ENCODE measurements at places on chromosomes 7 and 10.

GRCh38 chr10:92350411-92350810 is 59.4 kb downstream of the MARCHF5 start:
- DNase-seq = no peak

GRCh38 chr7:154881026-154881425 is 121.9 kb downstream of the PAXIP1 start:
- DNase-seq = no peak

GRCh38 chr10:480928-481552 is 208.4 kb downstream of the DIP2C start:
- DNase-seq = no peak

DNA sequence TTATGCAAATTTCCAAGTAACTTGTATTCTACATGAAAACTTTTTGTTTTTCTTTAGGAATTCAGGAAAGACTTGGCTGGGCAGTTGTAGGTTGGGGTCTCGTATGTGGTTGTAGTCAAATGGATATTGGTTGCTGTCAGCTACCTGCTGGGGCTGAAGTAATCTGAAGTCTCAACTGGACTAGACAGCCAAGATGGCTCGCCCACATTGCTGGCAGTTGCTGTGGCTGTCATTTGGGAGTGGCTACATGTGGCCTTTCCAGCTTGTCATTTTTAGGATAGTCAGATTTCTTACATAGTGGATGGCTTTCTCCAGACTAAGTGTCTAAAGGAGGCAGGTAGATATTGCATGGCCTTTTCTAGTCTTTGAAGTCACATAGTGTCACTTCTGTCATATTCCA is 32.6 kb downstream of the EXOC6 start:
- no peak for DNase-seq

DNA sequence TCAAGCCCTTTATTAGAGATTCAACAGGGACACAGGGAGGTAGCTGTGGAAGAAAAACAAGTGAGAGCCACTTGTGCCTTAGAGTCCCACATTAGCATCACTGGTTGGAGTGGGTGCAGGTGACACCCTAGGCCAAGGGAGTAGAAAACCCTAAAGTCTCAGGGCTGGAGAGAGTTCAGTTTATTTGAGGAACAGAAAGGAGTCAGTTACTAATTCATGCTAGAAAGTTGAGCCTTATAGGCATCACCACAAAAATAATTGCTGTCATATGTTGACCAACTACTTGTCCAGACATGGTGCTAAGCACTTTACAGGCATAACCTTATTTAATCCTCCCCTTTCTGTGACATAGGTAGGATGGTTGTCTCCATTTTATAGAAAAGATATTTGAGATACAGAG is 20.9 kb upstream of the ACSL5 start:
- DNase-seq = no peak

- DNase-seq = peak; percentile 21
Observed at GRCh38 chr7:70389531-70390151, 742.3 kb upstream of the GALNT17 start.

DNA sequence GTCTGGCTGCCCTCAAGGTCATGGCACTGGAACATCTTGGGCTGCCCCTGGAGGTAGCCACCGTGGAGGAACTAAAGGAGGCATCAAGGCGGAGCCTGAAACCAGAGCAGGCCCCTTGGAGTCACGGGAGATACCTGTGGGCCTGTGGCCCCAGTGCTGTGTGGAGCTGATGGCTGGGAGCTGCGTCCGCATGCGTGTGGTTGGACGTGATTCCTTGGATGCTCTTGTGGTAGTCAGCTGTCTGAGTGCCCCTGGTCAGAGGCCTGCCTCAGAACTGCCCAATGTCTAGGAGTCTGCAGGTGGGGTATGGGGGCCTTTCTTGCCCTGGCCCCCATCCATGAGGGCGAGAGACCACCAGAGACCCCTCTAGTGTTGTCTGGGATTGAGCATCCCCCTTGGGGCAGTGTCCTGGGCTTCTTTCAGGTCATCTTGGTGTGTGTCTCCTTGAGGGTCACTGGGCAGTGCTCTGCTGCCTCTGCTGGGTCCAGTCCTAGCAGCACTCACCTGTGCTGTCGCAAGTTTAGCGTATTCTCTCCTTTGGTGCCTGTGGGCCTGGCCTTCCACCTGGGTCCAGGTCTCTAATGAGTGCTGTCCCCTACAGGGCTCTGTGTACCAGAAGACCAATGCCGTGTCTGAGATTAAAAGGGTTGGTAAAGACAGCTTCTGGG is 8.1 kb downstream of the PGAM2 start:
- DNase-seq = no peak

GRCh38 chr7:148793590-148793989 is 90.5 kb downstream of the EZH2 start:
- DNase-seq = no peak

DNA sequence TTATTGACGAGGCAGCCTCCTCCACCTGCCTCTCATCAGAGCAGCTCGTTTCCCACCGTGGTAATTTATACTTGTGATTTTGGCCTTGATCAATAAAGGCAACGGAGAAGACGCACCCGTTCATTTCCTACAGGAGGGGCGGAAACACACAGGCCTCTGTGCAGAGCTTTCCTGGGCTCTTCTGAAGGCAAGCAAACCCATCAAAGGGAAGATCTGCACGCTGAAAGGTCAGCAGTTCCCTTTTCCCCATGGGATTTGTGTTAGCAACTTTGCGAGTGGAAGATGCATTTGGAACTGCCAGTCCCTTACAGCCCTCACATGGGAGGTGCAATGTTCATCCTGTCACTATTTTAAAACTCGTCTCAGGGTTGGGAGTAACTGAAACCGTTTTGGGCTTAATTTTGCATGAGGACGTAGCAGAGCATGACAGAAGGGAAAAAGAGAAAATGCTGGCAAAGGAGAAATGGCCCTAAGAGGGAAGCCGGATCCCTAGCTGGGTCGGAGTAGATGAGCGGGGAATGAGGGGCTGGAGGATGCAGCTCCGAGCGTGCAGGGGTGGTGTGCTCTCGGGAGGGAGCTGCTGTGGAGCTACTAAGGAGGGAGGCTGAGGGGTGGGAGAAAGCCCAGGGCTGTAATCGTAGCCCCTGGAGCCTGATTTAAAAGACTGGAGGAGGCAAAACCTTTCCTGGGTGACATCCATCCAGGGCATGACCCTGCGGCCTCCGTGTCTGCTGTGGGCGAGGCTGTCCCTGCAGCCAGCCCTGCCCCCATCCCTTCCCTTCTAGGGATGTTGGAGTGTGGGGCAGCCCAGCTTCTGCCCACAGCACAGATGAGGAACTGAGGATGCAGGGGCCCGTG is 111.1 kb upstream of the FAM20C start:
- no peak for DNase-seq

DNA sequence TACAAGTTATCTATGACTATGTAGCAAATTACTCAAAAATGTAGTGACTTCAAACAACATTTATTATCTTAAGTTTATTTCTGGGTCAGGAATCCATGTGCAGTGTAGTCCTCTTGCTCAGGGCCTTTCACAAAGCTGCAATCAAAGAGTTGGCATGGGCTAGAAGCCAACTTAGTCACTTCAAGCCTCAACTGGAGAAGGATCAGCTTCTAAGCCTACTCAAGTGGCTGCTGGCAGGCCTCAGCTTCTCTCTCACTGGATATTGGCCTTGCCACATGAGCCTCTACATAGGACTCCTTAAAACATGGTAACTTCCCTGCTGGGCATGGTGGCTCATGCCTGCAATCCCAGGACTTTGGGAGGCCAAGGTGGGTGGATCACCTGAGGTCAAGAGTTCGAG is 5.0 kb upstream of the NFE2L3 start:
- DNase-seq = no peak

DNA sequence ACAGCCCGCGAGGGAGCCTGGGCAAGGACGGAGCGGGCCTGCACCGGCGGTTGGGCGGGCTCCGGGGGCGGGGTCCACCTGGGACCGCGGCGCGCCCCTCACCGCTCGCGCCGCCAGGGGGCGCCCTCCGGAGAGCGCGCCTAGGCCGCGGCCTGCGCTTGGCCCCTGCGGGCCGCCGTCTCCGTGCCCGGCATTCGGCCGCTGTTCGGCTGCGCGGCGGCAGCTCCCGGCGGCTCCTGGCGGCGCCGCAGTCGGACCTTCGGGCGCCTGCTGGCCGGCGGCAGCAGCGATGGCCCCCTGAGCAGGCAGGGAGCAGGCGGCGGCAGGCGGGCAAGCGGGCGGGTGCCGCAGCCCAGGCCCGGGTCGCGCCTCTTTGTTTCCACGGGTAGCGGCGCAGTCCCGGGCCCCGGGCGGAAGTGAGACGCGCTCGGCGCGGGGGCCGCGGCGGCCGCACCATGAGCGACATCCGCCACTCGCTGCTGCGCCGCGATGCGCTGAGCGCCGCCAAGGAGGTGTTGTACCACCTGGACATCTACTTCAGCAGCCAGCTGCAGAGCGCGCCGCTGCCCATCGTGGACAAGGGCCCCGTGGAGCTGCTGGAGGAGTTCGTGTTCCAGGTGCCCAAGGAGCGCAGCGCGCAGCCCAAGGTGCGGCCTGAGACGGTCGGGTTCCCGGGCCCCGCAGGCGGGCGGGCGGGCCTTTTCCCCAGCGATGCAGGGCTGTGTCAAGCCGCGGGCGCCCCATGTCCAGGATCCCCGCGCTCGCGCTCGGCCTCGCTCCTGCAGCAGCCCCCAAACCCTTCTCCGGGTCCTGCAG is at the start of gene INTS15:
Gene INTS15, plus strand, starts transcription at position 193 of the 816 bp plus-strand sequence. Its CDS starts 263 bp downstream, at position 456.
- DNase-seq = peak; percentile 80

DNA sequence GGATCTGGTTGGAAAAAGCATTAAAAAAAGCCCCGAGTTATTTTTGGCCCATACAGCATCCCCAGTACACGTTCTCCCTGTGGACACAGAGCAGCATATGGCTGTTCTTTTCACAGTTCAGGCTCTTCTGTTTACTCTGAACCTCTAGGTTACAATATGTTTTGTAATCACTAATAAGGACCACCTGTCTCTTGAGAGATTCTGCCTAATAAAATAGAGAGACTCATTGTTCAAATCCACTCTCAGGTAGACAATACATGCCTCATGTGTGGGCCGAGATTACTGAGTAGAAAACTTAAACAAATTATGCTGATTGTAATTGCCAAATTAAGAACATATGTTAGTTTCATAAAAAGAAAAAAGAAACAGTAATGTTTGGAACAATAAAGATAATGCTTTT is 647.7 kb downstream of the GRM8 start:
- no peak for DNase-seq

GRCh38 chr7:21054427-21055112 is 267.9 kb upstream of the SP8 start:
- DNase-seq = no peak

DNA sequence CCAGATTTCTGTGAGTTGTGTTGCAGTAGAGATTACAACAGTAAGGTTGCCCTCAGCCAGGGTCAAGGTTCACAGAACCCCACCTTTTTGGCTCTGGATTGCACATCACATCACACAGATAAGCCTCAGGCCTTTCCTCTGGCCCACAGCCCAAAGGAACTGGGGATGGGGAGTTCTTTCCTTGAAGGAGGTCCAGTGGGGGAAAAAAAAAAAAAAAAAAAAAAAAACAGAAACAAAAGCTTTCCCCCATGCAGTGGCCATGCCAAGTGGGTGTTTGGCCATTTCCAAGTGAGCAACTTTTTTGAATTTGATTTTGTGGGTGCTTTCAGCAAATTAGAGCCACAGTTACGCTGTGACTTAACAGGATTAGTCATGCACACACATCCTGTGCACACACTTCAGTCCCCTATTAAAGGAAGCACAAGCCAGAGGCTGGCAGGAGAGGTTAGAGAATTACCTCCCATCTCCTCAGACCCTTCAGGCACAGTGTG is 79.3 kb upstream of the NANOS1 start:
- peak; percentile 15 for DNase-seq

DNA sequence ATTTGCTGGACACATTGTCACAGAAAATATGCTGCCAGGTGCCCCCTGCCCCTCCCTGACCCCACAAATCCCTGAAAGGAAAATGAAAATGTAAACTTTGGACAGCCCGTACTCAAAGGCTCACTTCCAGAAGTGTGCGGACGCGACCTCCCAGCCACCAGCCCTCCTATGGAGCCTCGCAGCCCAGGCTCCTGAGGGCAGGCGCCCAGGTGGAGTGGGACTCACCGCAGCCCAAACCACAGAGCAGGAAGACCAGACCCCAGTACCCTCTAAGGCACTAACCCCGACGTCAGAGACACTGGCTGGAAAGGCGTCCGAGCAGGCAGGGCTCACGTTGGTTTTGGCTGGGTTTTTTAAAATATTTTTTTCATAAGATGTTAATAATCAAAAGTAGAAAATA is 57.3 kb downstream of the CSGALNACT2 start:
- DNase-seq = no peak

DNA sequence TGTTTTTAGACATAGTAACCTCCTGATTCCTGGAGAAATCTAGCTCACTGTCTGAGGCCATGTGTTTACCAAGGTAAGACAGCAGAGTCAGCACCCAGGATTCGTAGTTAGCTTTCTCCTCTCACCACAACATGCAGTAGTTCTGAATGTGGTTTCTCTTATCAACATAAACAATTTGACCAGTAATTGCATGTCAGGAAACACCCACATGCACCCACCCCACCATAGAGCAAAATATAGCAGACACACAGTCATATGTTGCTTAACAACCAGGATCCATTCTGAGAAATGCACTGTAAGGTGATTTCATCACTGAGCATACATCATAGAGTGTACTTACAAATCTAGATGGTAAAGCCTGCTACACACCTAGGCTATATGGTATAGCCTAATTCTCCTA is 1004.0 kb downstream of the ANKRD7 start:
- no peak for DNase-seq
